ENCODE measurements at places on chromosomes 2 and 18.

DNA sequence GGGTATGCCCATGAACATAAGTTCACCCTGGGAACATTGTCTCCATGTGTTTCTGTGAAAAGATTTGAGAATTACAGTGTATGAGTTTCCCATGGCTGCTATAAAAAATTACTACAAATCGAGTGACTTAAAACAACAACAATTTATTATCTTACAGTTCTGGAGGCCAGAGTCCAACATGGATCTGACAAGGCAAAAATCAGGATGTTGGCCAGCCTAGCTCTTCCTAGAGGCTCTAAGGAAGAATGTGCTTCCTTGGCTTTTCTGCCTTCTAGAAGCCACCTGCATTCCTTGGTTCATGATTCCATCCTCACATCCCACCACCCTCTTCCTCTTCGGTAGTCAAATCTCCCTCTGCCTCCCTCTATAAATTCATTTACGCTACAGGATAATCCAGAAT is 38.6 kb downstream of the FAM124B start:
- no peak for DNase-seq

- DNase-seq: no peak
Measured at GRCh38 chr2:144629935-144630334, 110.0 kb upstream of the ZEB2 start.

DNA sequence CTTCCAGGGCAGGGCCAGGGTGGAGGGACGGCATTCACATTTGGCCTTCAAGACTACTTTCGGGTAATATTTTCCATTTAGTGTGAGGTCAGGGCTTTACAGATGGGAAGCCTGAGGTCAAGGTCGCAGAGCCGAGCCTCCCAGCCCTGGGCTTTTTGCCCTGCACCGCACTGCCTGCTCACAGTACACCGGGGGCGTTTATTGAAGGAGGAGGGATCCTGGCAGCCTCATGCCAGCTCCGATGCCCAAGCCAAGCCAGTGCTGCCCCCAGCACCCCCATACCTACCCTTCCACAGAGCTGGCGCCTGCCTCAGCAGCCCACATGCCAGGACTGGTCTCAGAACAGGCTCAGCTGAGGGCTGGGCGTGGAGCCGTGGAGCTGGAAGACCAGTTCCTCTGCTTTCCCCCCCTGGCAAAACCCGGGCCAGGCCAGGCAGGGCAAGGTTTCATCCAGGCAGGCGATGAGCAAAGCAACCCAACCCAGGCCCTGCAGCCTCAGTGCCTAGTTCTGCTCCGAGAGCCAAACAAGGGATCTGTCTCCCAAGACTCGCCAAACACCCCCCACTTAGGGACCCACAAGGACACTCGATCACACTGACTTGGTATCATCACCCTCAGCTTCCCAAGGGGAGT is 11.9 kb downstream of the SDC1 start:
- DNase-seq: no peak

- DNase-seq: no peak
Measured at GRCh38 chr18:79693561-79694205, 14.1 kb downstream of the CTDP1 start.

DNA sequence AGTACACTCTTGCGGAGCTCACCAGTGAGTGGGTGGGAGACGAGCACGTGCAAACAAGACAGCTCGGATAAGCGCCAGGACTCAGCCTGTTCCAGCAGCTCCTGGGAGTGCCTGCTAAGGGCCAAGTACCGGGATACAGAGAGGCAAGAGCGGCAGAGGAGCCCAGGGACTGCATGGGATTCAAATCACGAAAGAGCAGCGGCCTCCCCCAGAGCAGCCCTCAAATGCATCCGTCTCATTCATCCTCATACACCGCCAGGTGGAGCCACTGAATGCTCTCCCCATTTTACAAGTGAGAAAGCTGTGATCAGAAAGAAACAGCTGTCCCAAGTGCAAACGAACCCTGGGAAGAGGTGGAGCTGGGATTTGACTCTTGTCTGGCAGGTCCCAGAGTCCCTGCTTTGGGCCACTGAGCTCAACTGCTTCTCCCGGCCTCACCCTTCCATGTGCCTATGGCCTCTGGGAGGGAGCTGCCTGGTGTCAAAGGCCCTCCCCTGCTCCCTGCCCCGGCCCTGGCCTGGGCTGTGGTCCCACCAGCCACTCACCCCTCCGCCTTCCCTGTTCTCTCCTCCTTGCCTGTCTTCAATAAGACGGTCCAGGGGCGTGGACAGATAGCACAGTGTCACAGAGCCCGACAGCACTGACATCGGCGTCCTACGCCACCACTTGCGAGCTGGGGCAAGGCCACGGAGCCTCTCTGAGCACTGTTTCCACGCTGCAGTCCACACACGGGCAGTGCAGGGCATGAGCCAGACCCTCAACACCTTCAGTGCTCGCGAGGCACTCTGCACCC is 72.8 kb upstream of the TAF1B start:
- no peak for DNase-seq

DNA sequence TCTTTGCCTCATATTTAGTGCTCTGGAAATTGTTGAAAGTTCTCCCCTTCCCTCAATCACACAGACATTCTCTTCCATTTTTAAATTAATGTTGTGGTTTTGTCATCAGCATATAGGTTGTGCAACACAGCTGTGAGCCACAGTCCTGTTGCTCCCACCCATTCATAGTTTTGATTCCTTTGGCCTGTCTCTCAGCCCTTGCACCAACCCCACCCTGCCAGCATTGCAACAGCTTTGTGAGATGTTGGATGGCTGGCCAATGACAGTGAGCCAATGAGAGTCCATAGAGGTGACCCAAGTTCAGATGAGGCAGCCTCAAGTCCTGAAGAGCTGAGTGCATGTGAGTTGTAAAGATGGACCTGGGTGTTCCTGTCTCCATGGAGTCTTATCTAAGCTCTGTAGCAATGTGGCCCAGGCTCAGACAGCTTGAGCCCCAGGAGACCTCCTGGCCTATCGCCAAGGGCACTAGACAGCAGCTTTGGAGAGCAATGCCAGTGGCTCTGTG is 775.5 kb downstream of the RNF144A start:
- DNase-seq: no peak

Measured in stimulated activated CD8-positive, alpha-beta memory T cell treated with anti-CD3 and anti-CD28 coated beads, Interleukin-4, amount 100 ng/mL, for 4 hours (primary cell).